Keratinocyte (primary cell): ENCODE measurements at places on chromosomes 13 and 19.

DNA sequence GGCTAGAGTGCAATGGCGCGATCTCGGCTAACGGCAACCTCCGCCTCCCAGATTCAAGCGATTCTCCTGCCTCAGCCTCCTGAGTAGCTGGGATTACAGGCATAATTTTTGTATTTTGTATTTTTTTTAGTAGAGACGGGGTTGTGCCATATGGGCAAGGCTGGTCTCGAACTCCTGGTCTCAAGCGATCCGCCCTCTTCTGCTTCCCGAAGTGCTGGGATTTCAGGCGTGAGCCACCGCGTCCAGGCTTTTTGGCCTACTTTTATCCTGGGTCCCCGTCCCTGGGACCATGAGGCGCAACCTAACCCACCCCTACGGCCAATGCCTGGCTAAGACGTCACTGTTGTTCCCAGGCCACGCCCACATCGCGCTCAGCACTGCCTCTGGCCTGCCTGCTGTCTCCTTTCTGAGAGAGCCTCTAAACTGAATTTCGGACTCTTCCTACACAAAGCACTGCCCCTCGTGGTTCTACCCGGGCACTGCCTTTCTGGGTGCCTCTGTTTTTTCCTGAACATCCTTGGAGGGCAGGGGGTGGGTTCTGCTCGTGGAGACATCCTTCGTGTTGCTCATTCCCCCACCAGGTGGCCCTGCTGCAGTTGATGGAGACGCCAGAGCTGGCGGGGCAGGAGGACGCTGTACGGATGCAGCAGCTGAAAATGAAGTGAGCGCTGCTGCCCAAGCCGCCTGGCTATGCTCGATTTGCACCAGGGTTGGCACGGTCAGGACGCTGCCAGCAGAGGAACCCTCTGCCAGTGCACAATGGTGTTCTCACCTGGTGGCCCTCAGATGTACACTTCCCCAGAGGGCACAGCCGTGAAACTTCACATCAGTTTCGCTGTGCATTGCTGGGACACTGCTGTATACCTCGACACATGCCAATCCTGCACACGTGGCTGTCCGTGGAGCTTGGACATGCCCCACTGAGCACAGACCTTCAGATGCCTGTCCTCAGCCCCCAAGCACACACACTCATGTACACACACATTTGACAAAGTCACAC is 2.0 kb downstream of the REX1BD start:
- DNase-seq, result no peak

DNA sequence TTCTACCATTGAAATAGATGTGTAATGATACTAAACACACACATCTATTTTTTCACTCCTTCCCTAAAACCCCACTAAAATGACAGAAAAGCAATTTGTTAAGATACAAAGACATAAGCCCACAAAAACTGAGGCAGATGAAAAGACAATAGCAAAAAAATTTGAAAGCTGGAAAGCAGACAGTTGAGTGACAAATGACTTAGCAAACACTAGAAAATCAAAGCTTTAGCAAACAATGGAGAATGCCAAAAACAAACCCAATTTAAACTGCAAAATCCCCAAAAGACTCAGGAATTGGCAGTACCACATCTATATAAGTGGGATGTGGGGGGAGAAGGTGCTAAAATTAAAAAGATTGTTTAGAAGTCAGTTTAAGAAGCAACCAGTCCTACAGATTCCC is 9.5 kb downstream of the TSC22D1 start:
- DNase-seq, result no peak

DNA sequence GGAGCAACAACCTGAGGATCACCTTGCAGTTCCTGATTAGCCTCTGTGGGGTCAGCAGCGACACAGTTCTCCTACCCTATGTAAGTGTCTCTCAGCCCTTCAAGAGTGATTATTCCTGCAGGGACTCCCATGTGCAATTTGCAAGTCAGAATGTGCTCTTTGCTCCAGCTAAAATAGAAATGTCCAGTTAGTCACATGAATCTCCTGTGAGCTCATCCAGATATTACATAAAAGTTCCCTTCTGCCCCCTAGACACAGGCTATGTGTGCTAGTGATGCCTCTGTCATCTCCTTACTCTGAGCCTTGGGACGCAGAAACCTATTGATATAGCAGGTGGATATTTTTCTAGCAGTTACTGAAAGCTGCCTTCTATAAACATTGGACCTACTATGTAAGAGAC is 105.5 kb downstream of the ZAR1L start:
- no peak for DNase-seq

DNA sequence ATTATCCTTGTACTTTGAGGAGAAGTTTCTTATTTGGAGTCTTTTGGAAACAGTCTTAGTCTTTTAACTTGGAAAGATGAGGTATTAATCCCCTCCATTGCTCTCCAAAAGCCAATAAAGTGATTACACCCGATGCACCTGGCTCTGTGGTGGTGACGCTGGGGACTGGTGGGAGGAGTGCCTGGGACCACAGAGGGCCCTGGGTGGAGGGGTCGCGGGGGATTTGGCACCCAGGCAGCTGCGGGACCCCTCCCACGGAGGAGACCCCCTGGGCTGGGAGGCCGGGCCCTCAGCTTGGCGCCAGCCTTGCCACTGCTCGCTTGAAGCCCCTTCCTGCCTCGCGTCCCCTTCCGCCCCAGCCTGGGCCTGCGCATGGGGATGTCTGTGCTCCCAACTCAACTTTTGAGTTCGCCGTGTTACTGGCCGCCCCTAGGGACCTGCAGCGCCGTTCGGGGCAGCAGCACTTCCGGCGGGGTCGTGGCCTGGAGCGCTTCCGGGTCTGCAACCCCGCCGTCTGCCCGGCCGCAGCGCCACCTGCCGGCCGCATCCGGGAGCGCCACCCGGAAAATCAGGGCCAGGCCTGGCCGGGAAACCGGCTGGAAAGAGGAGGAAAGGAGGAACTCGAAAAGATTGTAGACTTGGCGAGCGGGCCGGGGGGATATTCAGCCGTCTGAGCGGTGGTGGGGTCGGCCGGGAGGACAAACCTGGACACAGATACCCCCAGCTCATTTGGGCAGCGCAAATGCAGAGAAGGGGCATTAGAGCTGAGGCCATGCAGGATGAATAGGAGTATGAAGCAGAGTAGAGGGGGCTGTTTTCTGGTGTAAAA is 8.4 kb downstream of the PEAK3 start:
- no peak for DNase-seq

GRCh38 chr19:35458731-35459391 is 10.8 kb downstream of the FFAR2 start:
- DNase-seq, result no peak

- no peak for DNase-seq
Measured at GRCh38 chr13:62482351-62482750, 1066.7 kb upstream of the PCDH20 start.

DNA sequence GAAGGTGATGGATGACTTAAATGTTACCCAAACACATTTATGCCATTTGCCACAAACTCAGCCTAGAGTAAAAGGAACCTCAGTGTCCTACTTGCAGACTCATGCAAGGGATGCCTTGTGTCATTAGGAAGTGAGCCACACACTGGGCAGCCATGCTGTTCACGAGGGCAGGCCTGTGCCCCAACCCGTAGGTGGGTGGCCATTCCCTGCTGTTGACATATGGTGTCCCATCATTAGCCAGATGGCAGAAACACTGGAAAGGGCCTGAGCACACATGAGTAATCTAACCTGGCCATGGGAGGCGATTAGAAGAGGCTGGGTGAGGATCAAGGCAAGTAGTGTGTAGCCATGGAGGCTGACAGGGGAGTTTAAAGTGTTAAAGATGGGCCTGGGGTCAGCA is 9.7 kb upstream of the LRCH1 start:
- DNase-seq, result no peak

DNA sequence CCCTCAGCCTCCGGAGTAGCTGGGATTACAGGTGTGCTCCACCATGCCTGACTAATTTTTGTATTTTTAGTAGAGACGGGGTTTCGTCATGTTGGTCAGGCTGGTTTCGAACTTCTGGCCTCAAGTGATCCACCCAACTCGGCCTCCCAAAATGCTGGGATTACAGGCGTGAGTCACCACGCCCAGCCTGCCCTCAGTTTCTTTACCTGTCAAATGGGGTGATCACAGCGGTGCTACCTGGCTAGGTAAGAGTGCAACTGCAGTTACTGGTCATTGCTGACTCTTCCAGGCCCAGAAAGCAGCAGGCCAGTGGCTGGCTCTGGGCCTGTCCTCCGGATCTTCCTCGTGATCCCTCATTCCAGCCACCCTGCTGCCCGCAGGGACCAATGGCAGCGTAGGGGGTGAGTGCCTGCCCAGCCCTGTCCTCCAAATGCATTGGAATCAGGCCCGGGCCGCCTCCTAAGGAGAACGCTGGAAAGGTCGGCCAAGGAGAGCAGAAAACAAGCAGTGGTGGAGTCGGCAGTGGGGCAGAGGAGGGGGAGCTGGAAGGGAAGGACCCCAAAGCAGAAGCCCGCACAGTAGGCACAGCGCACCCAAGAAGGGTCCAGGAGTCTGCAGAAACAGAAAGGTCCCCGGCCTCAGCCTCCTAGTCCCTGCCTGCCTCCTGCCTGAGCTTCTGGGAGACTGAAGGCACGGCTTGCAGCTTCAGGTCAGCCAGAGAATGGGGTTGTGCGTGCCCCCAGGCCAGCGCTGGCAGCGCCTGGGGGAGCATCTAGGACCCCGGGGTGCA is 1.8 kb upstream of the SLC27A1 start:
- peak; percentile 40 for DNase-seq

DNA sequence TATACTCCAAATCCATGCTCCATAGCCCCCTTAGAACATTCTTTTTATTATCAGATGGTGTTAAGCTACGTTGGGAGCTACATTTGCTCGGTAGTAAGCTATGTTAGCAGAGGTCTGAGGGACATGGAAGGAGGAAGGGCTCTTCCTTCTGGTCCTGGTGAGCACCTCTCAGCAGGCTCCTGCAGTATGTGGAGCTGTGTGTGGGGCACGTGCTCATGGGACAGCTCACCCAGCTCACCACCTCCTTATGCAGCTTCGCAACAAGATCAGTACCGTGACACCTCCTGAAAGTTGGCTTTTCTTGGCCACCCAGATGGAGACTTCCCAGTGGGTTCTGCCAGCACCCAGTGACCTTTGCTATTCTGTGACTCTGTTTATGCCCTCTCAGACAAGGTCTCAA is 400.5 kb upstream of the SLC10A2 start:
- DNase-seq, result no peak

- DNase-seq, result no peak
Measured at GRCh38 chr19:55544776-55545439, 435 bp downstream of the SBK3 start.

GRCh38 chr13:100890645-100891044 is 216.1 kb upstream of the TMTC4 start:
- no peak for DNase-seq

DNA sequence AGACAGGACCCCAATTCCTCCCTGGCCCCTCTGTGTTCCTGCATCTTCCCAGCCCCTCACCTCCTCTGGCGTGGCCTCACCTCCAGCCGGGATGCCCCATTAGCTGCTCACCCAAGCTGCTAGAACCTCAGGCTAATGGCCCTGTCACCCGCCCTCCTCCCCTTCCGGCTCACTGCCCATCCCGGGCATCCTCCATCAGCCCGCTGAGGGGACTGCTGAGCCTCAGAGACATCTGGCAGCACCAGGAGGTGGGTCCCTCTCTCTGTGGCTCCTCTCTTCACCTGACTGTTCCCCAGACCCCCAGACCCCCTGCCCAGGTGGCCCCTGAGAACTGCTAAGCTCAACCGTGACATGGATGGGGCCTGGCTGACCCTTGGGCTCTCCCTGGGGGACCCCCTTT is 2.9 kb downstream of the FFAR1 start:
- DNase-seq, result no peak

- no peak for DNase-seq
Measured at GRCh38 chr13:48403913-48404312, 9.0 kb downstream of the LPAR6 start.

GRCh38 chr19:33668968-33669367 is 47.2 kb downstream of the CHST8 start:
- no peak for DNase-seq

DNA sequence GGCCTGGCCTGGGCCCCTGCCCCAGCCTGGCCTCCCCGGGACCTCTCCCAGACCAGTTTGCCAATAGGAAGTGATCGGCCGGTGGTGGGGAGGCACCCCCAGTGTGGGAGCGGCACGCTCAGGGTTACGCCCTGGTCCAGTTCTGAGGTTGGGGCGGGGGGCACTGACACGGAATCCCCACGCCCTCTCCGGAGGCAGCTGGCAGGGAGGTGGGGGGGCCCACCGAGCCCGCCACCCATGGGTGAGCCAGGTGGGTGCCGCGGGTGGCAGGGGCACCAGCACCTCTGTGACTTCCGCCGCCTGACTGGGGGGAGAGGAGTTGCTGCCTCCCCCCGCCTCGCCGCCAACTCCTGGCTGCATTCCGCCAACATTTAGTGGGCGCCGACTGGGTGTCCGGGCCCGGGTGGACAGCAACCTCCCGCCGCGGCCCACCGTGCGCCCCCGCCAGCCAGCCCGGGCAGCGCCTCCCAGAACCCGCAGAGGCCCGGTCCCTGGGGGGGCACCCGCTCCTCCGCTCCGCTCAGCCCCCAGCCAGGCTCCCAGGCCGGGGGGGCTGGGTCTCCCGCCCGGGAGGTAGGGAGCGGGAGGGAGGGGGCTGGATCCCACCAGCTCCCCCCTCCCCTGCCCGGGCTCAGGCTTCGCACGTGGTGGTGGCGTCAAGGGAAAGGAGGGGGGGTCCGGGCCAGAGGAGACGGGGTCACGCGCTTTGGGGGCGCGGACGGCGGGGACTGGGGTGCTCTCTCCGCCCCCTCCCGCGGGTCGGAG is 2.0 kb downstream of the ZBTB7A start:
- no peak for DNase-seq

DNA sequence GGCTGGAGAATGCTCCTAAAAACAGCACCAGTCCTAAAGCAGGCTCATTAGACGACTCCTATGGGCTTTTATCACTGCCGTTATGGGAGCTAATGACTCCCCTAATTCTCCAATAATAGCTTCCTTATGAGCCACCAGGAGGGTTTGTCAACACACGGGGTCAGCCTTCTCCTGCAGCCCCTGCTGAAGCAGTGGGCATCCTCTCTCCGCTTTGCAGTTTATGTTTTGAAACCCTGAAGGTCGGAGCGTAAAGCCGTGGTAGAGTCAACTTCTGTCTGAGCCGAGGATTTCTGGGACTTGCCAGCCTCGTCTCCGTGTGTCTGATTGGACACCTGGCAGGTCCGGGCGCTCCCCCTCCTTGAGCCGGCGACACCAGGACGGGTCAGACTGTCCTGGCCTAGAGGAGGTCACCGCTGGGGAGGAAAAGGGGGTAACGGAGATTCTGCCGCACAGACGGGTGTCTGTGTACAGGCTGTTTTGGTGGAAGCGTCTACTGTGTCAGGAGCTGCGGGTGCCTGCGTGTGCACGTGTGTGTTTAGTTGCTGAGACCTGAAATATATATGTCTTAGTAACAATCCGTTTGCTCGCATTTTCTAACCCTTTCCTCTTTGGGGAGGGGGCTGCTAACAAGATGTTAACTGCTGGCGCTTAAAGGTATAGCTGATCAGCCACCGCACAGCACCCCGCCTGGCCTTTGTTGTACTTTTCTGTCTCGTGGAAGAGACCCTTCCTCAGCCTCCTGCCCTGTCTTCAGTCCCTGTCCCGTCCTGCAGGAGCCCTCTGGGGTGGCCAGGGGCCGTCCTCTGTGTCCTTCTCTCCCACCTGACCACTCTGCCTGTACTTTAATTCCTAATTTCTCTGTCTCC is 1.9 kb downstream of the KDM4B start:
- DNase-seq, result no peak

- DNase-seq, result no peak
Measured at GRCh38 chr13:112249644-112250610, 126.2 kb upstream of the SPACA7 start.
